Panc1 (cell line): ENCODE measurements at places on chromosomes 7 and 10.

DNA sequence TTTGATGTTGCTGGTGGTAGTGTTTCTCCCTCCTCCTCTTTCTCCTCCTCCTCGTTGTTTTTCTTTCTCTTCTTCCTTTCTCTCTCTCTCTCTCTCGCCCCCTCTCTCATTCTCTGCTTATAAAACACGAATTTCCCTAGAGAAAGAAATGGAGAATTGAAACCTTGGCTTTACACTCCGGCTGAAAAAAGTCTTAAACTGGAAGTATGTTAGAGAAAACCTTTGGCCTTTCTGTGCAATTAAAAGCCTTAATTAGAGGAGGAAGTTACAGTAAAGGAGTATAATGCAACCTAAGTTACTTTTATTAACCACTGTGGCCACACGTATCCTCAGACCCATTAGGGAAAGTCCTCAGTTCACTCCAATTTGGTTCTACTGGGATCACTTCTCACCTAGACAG, 501.7 kb upstream of the SORCS1 start:
- no peak for DNase-seq

GRCh38 chr10:89163265-89163995, 43.7 kb downstream of the CH25H start:
- DNase-seq: no peak

- DNase-seq: no peak
Measured at GRCh38 chr7:8638076-8638475, 204.7 kb downstream of the NXPH1 start.

GRCh38 chr7:34165927-34166550, 260.7 kb downstream of the BMPER start:
- DNase-seq: no peak

GRCh38 chr7:110317541-110318265, 773.2 kb upstream of the LRRN3 start:
- no peak for DNase-seq

GRCh38 chr10:33276282-33276923, 58.1 kb downstream of the NRP1 start:
- no peak for DNase-seq

- DNase-seq: no peak
Measured at GRCh38 chr7:70266186-70266585, 667.9 kb downstream of the AUTS2 start.

- DNase-seq: no peak
Measured at GRCh38 chr7:130379019-130379418, 1.3 kb upstream of the CPA1 start.

- DNase-seq: no peak
Measured at GRCh38 chr10:103929381-103929921, 11.5 kb upstream of the STN1 start.

GRCh38 chr7:115113776-115114175, 191.9 kb downstream of the MDFIC start:
- no peak for DNase-seq

DNA sequence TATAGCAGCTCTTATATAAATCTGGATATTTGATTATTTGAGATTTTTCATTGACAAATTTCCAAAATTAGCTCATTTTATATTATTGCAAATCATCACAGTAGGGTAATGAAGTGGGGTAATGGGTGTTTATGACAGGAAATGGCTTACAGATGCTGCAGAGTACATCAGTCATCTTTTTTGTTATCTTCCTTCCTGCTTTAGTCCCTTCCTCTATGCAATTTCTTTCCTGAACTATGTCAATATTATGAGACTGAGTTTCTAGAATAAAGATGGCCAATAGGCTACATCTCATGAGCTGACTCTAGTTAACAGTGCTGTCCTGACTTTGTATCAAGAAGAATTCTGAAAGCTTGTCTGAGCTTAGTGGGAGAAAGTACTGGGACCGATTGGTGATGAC, 244.5 kb downstream of the XPNPEP1 start:
- DNase-seq: no peak

GRCh38 chr7:131802195-131802864, 245.9 kb upstream of the PODXL start:
- no peak for DNase-seq

DNA sequence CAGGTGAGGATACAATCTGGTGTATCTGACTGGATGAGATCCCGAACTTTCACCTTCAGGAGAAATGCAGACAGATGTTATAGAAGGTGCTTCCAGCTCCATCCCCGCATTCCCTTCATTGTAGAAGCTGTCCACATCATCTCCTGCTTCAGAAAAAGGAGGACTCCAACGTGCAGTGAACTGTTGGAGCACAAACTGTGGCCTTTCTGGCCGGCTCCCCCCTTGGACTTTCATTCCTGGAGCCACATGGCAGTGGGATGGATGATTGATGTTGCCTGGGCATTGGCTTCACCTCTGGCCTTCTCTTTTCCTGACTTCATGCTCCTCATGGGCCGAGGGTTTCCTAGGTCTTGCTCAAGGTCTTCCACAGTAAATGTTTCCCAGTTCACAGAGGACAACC, 29.6 kb upstream of the ZNF273 start:
- no peak for DNase-seq

- DNase-seq: no peak
Measured at GRCh38 chr10:131775433-131775832, 125.4 kb upstream of the PPP2R2D start.

GRCh38 chr10:43259213-43259991, 7.5 kb downstream of the RASGEF1A start:
- DNase-seq: no peak

- DNase-seq: no peak
Measured at GRCh38 chr7:155349601-155350331, 52.1 kb downstream of the INSIG1 start.

DNA sequence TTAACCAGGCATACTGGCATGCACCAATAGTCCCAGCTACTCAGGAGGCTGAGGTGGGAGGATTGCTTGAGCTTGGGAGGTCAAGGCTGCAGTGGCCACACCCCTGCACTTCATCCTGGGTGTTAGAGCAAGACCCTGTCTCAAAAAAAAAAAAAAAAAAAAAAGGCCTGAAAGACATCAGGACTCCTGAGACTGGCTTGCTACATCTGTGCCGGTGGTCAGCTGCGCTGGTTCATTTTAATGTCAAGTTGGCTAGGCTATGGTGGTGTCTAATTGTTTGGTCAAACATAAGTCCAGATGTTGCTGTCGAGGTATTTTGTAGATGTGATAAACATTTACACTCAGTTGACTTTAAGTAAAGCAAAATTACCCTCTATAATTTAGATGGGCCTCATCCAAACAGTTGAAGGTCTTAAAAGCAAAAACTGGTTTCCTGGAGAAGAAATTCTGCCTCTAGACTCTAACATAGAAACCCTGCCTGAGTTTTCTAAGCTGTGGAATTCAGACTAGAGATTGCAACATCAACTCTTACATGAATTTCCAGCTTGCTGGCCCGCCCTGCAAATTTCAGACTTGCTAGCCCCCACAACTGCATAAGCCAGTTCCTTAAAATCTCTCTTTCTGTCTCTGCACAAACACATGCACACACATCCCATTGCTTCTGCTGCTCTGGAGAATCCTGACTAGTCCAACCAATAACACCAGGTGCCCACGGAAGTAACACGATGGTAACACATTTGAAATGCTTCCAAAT, 18.2 kb downstream of the MYOF start:
- no peak for DNase-seq

GRCh38 chr7:24637706-24638105, 64.5 kb downstream of the PALS2 start:
- no peak for DNase-seq

DNA sequence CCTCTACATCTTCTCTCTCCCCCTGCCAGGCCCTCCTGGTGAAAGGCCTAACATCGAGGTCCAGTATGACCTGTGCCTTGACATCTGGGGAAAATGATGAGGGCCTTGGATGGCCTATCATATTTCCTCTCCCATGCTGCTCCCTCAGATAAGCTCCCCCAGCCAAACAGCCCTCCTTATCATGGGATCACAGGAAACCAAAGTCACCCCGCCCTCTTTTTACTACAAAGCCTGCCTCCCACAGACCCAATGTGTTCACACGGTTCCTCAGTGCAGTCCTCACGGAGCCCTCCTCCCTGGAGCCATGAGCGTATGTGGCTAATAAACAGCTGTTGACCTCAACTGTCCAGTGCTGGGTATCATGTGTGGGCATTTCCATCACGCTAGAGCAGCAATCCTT, 32.0 kb downstream of the C10orf90 start:
- DNase-seq: no peak

DNA sequence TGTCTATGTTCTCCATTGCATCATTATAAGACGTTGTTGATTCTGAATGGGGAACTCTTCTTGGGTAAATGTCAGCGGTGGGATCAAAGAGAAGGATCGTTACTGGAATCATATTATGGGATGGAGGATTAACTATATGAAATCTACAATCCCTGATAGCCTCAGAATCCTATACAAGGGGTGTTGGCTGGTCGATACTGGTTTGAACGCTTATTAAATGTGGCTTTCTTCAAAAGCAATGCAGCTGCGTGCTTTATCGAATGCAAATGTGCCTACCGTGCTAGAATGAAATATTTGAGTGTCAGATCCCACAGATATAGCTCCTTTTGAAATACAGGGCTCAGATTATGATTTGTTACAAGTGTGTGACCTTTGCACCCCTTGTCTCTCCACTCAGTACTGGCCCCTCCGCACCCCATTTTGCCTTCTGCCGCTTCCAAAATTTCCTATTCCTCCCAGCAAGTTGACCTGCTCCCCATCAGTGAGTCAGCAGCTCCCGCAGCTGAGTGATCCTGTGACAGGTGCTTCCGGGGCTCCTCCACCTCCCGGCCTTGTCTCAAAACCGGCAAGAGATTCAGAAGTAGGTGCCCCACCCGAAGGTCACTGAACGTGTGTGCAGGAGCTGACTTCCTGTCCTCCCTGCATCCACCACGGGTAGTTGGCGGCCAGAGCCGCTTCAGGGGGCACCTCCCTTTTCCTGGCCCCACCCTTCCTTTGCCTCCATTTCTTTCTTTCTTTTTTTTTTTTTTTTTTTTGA, 76.6 kb downstream of the PTPRE start:
- no peak for DNase-seq

DNA sequence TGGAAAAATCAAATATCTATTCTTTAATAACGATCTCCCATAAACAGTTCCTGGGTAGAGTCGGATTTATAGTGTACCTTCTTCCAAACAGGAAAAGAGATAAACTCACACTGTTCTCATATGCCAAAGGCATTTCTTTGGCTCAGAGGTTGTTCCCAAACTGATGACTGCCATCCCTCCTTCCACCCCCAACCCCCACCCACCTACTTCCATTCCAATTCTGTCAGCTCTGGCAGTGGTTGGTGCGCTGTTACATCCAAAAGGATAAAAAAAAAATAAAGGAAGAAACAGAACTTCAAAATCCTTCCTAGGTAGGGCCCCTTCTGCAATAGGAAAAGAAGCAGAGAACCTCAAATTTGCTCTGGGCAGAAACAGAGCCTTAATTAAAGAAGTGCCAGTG, 104.7 kb downstream of the DGKI start:
- no peak for DNase-seq

DNA sequence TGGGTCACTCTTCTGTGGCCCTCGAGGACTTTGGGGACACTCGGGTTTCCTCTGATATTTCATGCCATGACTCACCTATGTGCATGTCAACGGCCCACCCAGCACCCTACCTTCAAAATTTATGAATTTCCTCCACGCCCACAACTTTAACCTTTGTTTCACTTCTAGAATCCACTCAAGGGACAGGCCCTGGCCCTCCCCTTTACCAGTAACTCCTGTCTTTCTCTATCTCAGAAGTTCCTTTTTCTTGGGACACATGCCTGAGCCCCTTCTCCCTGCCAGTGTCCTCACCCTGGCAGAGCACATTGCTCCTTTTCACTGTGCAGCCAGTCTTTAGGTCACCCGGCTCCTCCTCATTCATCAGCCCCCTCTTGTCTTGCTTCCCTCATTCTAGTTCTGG, 282.5 kb upstream of the KLF6 start:
- no peak for DNase-seq

GRCh38 chr7:94374231-94374630, 20.5 kb upstream of the COL1A2 start:
- DNase-seq: no peak

GRCh38 chr7:134024739-134025138, 102.4 kb upstream of the LRGUK start:
- DNase-seq: no peak

DNA sequence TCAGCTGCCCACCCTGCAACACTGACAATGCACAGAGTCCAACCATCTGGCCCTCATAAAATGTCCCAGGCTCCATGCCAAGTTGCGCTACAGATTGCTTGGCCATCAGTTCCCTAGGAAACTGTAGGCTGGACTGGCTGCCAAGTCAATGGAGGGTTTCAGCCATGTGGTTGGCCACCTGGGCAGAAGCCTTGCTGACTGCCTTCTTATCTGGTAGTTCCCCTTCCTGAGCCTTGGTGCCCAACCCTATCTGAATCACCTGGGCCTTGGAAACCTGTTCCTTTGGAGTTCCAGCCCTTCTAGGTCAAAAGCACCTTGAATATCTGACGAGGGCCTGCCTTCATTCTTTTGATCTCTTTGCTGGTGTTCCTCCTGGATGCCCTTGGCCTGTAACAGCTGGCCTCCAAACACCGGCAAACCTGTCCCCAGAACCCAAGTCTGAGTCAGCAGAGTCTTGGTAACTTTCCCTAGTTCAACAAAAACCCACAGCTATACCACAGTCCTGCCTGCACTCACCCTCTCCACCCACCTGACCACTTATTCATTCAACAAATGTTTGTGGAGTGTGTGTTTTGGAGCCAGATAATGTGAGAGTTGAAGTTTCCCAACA, 37.4 kb upstream of the KDM7A start:
- no peak for DNase-seq

DNA sequence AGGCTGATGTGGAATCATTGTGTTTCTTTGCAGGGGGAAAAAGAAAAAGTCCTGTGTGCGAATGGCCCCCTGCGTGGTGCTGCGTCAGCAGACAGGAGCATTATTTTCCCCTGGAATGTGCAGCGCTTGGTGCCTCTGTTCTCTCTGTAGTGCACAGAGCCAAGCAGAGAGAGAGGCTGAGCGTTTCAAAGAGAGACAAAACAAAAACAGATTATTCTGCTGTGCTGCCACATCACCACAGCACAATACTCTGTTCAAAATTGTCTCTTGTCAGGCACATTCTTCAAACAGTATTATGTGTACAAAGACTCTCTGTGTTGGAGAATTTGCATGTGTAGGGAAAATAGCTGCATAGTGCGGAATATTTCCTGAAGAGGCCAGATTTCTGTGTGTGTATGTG, 609.0 kb downstream of the SDK1 start:
- no peak for DNase-seq

DNA sequence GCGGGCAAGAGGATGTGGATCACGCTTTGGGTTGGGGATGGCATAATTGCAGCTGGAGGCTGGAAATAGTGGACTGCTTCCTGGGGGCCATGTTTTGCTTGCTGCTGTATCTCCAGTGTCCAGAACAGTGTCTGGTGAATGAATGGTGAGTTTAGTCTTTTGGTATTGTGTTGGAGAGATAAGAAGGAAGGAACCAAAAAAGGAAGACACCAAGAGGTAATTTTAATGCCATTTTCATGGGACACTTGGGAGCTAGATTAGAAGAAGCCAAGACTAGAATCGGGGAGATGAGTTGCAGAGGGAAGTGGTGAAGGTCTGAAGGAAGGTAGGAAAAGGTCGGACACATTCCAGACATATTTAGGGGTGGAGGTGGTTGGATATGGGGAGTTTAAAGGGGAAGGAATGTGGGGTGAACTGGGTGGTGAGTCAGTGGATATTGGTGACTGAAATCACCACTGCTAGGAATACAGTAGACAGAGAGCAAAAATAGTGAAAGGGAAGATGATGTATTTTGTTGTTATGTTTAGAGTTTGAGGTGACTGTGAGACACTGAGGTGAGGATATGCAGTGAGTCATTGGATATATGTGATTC, 76.7 kb downstream of the CCNY start:
- DNase-seq: no peak

GRCh38 chr10:69503001-69503895, 52.0 kb downstream of the TSPAN15 start:
- no peak for DNase-seq
